ENCODE measurements at places on chromosomes 13 and 19.

DNA sequence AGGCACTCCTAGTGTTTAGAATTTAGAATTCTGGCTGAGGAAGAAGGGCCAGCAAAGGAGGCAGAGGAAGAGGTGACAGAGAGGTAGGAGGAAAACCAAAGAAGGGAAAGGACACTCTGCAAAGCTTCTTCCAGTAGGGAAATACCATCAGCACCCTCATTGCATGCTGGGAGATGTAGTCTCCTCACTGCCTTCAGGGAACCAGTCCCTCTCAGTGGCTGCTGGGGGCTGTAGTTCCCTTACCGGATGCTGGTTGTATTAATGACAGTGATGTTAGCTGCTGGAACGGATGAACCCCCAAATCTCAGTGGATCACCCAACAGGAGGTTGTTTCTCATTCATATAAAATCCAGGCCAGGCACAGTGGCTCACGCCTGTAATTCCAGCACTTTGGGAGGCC lies 10.1 kb downstream of the GRIN2D start:
- no peaks in the 10 kb centered on the region for H3K4me1 ChIP-seq
- peak; percentile 91 for DNase-seq
- H3K27me3 ChIP-seq, result no peaks in the 10 kb centered on the region
- no peak overlapping the region for H3K27ac ChIP-seq
- H3K36me3 ChIP-seq, result no peaks in the 10 kb centered on the region
- H3K4me3 ChIP-seq, result no peak overlapping the region

DNA sequence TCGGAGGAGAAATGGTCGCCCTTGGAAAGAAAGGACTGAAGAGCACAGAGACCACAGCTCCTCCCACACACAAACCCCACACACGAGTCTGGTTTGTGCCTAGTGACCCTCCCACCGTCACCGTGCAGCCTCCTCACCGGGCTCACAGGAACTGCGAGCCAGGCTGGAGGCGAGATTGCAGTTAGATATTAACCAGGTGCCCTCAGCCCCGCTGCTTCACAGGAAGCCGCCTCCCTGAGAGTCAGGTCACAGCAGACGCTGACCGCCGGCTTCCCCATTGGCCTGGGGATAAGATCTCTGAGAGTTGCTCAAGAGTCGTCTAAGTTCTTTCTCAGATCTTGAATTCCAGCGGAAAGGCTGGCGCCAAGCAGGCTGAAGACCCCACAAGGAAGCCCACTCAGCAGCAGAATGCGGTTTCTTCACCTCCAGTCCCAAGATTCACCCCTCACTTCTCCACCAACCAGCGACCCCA lies 870 bp downstream of the ZNF44 start:
- no peaks in the 10 kb centered on the region for H3K27me3 ChIP-seq
- H3K27ac ChIP-seq, result peak overlapping the region; percentile 63
- no peaks in the 10 kb centered on the region for H3K36me3 ChIP-seq
- H3K4me1 ChIP-seq, result peaks cover 8% of the 10 kb centered on the region
- peak; percentile 69 for DNase-seq
- H3K4me3 ChIP-seq, result peak overlapping the region; percentile 97

GRCh38 chr13:55991666-55992065 lies 1149.1 kb upstream of the PRR20A start:
- H3K27ac ChIP-seq, result no peak overlapping the region
- H3K27me3 ChIP-seq, result no peaks in the 10 kb centered on the region
- H3K36me3 ChIP-seq, result no peaks in the 10 kb centered on the region
- H3K4me1 ChIP-seq, result no peaks in the 10 kb centered on the region

GRCh38 chr19:33300009-33300893 lies 2.1 kb downstream of the CEBPA start:
- peaks cover 54% of the 10 kb centered on the region for H3K27me3 ChIP-seq
- H3K27ac ChIP-seq, result no peak overlapping the region
- no peaks in the 10 kb centered on the region for H3K36me3 ChIP-seq
- H3K4me1 ChIP-seq, result peaks cover 4% of the 10 kb centered on the region

DNA sequence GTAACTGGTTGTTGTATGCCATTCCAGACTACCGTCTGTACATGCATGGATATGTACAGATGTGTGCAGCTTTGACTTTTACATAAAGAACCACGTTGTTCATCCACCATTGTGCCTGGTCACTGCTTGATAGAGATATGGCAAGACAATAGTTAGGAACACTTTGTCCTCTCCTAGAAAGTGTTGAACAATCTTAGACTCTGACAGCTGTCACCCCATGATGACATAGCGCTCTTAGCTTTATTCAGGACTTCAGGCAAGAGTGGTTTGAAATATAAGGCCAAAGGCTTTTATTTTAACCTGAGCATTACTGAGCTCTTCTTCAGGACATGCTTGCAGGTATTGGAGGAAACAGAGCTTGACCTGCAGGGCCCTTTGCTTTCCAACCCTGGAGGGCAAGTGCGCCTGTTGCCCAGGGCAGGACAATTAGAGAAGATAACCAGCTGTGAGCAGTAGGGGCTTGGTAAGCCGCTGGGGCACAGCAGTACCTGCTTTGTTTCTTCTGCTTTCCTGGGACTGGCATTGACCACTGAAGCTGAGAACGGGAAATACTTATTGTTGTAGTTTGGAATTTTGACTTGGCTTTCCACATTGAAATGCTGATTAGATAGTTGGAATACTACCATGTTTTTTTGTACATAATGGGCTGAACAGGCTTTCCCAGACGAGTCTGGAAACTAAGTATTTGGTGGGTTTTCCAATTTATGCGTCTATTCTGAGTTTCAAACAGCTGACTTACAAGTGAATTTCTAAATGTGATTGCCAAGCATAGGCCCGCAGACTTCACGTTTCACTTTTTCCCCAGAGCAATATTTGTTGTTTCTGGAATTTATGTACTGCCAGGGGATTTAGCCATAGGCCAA lies 51.1 kb downstream of the GARRE1 start:
- H3K36me3 ChIP-seq, result peaks cover 7% of the 10 kb centered on the region
- H3K27me3 ChIP-seq, result no peaks in the 10 kb centered on the region
- peaks cover 20% of the 10 kb centered on the region for H3K4me1 ChIP-seq
- no peak overlapping the region for H3K4me3 ChIP-seq
- H3K27ac ChIP-seq, result no peak overlapping the region

GRCh38 chr19:13425151-13425550 lies 81.1 kb downstream of the CACNA1A start:
- H3K4me3 ChIP-seq, result no peak overlapping the region
- H3K4me1 ChIP-seq, result no peaks in the 10 kb centered on the region
- H3K36me3 ChIP-seq, result no peaks in the 10 kb centered on the region
- H3K27ac ChIP-seq, result no peak overlapping the region
- H3K27me3 ChIP-seq, result no peaks in the 10 kb centered on the region

GRCh38 chr13:32019612-32020233 lies 11.9 kb upstream of the FRY start:
- DNase-seq, result peak; percentile 55
- no peak overlapping the region for H3K4me3 ChIP-seq
- no peaks in the 10 kb centered on the region for H3K36me3 ChIP-seq
- H3K27me3 ChIP-seq, result no peaks in the 10 kb centered on the region
- no peak overlapping the region for H3K27ac ChIP-seq

GRCh38 chr13:79447141-79447540 lies 33.8 kb upstream of the NDFIP2 start:
- H3K4me3 ChIP-seq, result no peak overlapping the region
- peaks cover 3% of the 10 kb centered on the region for H3K4me1 ChIP-seq
- no peaks in the 10 kb centered on the region for H3K27me3 ChIP-seq

- H3K27me3 ChIP-seq, result no peaks in the 10 kb centered on the region
- DNase-seq, result no peak
- H3K4me1 ChIP-seq, result peaks cover 7% of the 10 kb centered on the region
Observed at GRCh38 chr19:54160182-54160811, 776 bp upstream of the LENG1 start.

- no peaks in the 10 kb centered on the region for H3K27me3 ChIP-seq
- H3K27ac ChIP-seq, result no peak overlapping the region
- H3K4me3 ChIP-seq, result no peak overlapping the region
- peaks cover 5% of the 10 kb centered on the region for H3K36me3 ChIP-seq
- H3K4me1 ChIP-seq, result no peaks in the 10 kb centered on the region
Observed at GRCh38 chr13:60441761-60442160, 44.7 kb downstream of the TDRD3 start.

DNA sequence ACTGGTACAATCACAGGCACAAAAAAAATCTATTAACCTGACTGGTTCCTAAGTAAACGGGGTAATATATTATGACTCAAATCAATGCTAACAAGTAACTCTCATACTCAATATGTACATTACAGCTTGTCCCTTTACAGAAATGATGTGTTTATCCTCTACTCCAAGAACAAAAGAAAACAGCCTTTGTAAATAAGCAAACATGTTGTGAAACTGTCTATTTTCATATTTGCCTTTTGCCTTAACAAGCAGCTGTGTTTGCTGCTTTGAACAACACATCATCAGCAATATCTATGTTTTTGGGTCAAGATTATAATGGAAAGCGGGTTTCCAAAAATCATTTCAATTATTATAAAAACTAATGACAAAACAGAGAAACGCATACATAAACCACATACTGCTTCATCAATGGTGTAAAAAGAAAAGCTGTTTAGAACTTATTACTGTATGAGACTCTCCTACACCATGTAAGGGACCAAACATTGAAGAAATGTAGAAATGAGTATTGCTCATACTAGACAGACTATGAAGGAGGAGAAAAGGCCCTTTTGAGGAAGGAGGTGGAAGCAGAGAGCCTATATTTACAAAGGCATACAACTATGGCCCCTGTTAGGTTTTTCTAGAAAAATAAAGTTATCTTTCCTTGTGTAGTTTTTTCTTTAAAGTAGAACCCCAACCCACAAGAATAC lies 14.8 kb downstream of the TBC1D4 start:
- DNase-seq, result no peak
- no peaks in the 10 kb centered on the region for H3K27me3 ChIP-seq
- H3K36me3 ChIP-seq, result no peaks in the 10 kb centered on the region
- no peak overlapping the region for H3K4me3 ChIP-seq
- no peak overlapping the region for H3K27ac ChIP-seq

GRCh38 chr19:5191091-5191490 lies 149.5 kb downstream of the PTPRS start:
- H3K36me3 ChIP-seq, result no peaks in the 10 kb centered on the region
- no peak overlapping the region for H3K27ac ChIP-seq
- peaks cover 10% of the 10 kb centered on the region for H3K4me1 ChIP-seq
- H3K4me3 ChIP-seq, result no peak overlapping the region

DNA sequence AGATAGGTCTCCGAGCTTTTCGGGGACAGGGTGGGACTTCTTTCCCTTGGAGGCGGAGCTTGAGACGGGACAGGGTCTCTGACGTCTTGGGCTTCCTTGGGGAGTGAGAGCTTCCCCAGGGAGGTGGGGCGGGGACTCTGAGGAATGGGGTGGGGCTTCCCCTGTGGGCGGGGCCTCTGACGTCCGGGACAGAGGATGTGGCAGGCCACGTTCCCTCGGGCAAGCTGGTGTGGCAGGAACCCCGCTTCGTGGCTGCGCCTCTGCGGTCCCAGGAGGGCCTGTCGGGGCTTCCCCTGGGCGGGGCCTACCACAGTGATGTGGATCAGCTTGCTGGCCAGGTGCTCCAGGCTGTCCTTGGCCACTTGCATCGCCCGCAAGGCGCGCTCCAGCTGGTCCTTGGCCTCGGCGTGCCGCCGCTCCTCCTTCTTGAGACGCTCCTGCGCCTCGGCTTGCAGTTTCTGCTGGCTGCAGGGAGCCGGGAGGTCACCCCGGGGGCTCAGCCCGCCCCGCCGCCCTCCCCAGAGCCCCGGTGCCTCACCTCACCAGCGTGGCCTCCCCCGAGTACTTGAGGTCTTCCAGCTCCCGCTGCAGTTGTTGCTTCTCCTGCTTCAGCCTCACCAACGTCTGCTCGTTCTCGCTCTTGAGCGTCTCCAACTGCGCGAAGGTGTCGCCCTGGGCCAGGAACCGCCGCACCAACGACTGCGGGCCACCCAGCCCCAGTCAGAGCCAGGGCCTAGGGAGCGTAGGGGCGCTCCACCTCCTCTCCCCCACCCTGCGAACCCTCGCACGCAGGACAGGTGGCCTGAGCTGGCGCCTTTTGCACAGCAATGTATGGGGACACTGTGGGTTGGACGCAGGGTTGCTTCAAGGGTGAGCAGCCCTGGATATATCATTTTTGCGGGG lies 3.3 kb upstream of the RGL3 start:
- peak; percentile 39 for DNase-seq
- H3K27me3 ChIP-seq, result no peaks in the 10 kb centered on the region
- no peaks in the 10 kb centered on the region for H3K36me3 ChIP-seq
- H3K27ac ChIP-seq, result no peak overlapping the region
- H3K4me1 ChIP-seq, result no peaks in the 10 kb centered on the region

DNA sequence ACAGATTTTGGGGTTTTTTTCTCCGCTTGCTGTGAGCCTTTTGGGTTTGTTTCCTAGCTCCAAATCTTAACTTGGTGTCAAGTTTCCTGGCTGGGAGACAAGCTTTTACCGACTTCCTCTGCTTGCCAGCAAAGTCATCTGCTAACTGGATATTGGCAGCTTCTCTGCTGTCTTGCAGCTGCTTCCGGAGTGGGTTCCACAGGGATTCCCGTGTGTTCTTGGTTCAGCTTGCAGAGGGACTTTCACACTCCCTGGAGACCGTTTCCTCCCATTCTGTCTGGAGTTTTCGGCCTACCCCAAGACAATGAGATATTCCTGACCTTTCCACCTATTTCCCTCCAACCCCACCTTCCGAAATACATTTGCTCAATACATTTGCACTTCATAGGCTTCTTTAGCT lies 2.2 kb upstream of the COLGALT1 start:
- H3K4me3 ChIP-seq, result no peak overlapping the region
- no peak for DNase-seq
- H3K4me1 ChIP-seq, result peaks cover 7% of the 10 kb centered on the region
- H3K27me3 ChIP-seq, result no peaks in the 10 kb centered on the region
- H3K27ac ChIP-seq, result peak overlapping the region; percentile 36

GRCh38 chr19:6801485-6802086 lies 29.1 kb downstream of the VAV1 start:
- H3K27me3 ChIP-seq, result peaks cover 40% of the 10 kb centered on the region
- no peaks in the 10 kb centered on the region for H3K36me3 ChIP-seq
- H3K4me3 ChIP-seq, result no peak overlapping the region
- peaks cover 2% of the 10 kb centered on the region for H3K4me1 ChIP-seq
- DNase-seq, result peak; percentile 32

GRCh38 chr13:105389373-105389772 lies 1146.1 kb downstream of the EFNB2 start:
- no peaks in the 10 kb centered on the region for H3K4me1 ChIP-seq
- no peaks in the 10 kb centered on the region for H3K36me3 ChIP-seq
- DNase-seq, result no peak
- no peak overlapping the region for H3K4me3 ChIP-seq
- no peaks in the 10 kb centered on the region for H3K27me3 ChIP-seq
- H3K27ac ChIP-seq, result no peak overlapping the region

- H3K4me1 ChIP-seq, result no peaks in the 10 kb centered on the region
- no peaks in the 10 kb centered on the region for H3K27me3 ChIP-seq
- H3K4me3 ChIP-seq, result no peak overlapping the region
- no peak overlapping the region for H3K27ac ChIP-seq
Observed at GRCh38 chr13:91405240-91405639, 6.8 kb downstream of the GPC5 start.

- H3K4me1 ChIP-seq, result peaks cover 2% of the 10 kb centered on the region
- H3K27ac ChIP-seq, result no peak overlapping the region
- H3K27me3 ChIP-seq, result no peaks in the 10 kb centered on the region
- H3K36me3 ChIP-seq, result no peaks in the 10 kb centered on the region
- H3K4me3 ChIP-seq, result no peak overlapping the region
Observed at GRCh38 chr13:73465617-73465971, 406.8 kb downstream of the KLF5 start.
